ENCODE measurements at places on chromosomes 1 and 21.

DNA sequence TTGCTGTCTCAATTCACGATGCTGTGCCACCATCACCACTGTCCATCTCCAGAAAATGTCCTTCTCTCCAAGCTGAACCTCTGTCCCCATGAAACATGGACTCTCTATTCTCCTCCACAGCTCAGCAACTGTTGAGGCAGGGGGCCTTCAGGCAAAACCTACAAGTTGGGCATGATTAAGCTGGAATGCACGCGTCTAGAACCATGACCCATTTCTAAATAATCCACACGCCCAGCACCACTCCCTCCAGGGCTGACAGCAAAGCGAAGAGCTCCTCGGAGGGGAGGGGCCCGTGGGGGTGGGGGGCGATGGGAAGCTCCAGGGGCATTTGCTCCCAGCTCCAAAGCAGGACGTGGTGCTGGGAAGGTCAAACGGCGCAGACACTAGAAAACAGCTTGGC is 3.3 kb upstream of the HES5 start:
- DNase-seq = no peak

DNA sequence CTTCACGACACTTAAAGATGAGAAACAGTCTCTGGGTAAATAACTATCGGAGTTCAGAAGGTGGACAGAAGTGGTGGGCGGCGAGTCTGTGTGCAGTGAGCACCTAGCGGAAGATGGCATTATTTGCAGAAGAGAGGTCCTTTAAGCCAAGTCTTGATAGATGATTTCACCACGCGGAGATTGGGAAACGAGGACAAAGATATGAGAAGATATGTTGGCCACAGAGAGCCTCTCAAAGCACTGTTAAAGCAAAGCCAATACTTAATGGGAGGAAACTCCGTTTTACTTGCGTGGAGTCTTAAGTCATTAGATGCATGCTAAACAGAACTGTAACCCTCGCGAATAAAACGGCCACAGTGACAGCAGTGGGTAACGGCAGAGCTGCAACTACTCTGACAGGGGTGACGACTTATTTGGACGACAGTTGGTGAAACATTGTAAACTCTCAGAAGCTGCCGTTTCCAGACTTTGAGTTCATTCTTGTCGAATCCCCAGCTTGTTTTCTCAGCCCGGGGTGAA is 577 bp upstream of the CEP350 start:
- DNase-seq = no peak

DNA sequence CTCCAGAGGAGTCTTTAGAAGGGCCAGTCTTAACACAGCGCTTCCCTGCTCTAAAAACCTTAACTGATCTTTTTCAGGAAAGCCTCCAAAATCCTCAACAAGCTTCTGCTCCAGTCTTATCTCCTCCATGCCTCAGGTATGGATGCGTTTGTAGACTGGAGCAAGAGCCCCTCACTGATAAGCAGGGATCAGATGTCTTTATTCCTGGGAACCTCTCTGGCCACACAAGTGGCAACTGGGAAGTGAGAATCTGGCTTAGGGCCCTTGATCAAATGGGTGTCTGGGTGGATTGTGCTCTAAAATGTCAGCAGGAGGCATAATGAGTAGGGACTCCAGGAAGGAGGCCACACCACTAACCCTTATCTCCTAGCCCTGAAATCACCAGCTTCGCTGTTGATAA is 1.4 kb downstream of the ZBTB8A start:
- peak; percentile 68 for DNase-seq

- no peak for DNase-seq
Observed at GRCh38 chr1:70528590-70529333, 117.7 kb downstream of the CTH start.

GRCh38 chr1:10694633-10695627 is 101.5 kb downstream of the CASZ1 start:
- DNase-seq = peak; percentile 70

- DNase-seq = no peak
Observed at GRCh38 chr1:200228486-200228885, 181.3 kb downstream of the ZNF281 start.

DNA sequence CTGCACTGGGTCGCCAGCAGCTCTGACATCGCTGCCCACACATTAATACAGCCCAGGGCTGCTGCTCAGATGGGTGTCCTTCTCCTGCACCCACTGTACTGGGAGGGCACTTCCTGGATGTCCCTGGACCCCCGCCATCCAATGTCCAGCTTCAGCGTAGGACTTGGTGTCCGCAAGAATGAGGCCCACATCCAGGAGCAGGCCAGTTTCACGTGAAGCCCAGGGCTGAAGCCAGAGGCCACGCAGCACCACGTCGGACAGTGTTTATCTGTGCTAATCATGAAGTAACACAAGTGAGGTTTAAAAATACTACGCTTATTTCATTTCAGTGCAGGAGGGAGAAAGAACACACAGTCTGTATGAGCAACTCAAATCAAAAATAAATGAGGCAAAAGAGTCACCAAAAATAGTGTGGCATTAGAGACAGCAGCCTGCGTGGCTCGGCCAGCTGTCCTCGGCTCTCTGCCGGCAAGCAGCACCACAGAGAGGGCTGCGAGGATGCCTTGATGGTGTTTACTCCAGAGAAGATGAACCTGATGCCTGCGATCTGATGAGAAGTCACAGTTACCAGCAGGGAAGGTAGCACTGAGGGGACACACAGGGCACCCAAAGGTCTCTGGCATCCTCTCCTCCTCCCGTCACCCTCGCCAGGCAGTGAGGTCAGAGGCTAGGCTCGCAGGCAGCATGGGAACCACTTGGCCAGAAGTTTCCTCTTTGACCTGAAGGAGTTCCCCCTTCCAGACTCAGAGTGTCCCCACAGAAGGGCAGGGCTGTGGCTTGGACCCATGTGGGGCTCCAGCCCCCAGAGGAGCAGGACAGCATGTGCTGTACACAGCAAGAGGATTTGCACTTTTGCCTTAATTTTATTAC is 22.1 kb upstream of the NPHP4 start:
- DNase-seq = no peak

GRCh38 chr1:32742199-32742947 is 39.8 kb upstream of the SYNC start:
- no peak for DNase-seq

DNA sequence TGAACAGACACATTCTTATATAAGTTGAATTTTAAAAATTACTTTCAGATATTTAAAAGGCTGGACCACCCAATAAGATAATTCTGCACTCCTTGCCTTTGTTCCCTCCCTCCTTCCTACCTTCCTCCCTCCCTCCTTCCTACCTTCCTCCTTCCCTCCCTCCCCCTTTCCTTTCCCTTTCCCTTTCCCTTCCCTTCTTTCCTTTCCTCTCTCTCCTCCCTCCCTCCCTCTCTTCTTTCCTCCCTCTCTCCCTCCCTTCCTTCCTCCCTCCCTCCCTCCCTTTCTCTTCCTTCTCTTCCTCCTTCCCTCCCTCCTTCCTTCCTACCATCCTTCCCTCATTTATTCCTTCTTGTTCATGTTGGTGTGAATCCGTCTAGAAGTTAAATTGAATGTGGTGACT is 93.0 kb downstream of the ATP6V1G3 start:
- no peak for DNase-seq

GRCh38 chr1:200334661-200335256 is 75.1 kb downstream of the ZNF281 start:
- DNase-seq = no peak

- no peak for DNase-seq
Observed at GRCh38 chr1:10304295-10304694, 93.9 kb downstream of the KIF1B start.
